ENCODE measurements at places on chromosomes 2 and 18.

DNA sequence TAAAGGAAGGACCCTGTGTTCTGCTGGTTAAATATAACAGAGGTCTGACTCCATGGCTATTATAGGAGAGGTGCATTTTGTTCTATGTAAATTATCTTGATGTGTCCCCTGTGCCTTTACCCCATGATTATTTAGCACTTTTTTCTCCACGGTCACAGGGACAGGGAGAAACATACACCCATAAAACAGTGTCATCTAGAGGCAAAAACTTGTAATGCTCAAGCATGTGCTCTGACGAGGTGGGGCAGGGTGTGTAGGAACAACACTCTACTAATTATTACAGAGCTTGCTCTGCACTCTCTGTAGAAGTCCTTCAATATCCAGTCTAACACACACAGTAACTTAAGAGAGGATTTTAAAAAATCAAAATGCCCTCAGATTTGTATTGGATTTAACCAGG is 187.9 kb downstream of the NEDD4L start:
- DNase-seq, result no peak

- no peak for DNase-seq
These were observed 71.8 kb downstream of the SH3RF3 start for GRCh38 chr2:109200616-109201464.

DNA sequence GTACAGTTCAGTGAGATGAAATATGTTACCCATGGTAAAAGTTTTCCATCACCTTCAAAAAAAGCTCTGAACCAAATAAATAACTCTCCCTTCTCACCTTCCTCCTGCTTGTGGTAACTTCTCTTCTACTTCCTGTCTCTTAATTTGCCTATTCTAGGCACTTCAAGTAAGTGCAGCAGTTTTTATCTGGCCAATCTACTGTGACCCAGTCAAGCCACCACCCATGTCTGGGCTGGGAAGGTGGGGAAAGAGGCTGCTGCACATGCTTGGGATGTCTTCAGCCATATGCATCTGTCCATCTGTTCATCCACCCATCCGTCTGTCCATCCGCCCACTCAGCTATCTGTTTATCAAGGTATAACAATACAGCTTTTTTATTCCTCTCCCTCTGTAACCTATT is 31.6 kb downstream of the ZNF532 start:
- peak; percentile 6 for DNase-seq

DNA sequence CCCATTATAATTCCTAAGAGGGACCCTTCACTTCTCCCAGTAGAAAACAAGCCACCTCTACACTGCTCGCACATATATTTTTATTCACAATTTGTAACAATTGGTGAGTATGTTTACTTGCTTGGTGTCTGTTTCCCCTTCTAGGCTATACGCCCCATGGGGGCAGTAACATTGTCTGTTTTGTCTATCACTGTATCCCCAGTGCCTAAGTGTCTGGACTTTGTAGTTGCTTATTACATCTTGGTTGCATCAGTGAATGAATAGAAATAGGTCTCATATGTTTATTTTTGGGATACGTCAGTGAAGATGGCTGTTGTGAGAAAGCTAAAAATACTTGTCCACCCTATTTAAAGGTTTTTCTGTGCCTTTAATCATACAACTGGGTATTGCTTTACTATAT is 87.4 kb upstream of the ITGB6 start:
- DNase-seq, result no peak

GRCh38 chr2:227415538-227416424 is 28.0 kb upstream of the SCYGR1 start:
- DNase-seq, result peak; percentile 18

DNA sequence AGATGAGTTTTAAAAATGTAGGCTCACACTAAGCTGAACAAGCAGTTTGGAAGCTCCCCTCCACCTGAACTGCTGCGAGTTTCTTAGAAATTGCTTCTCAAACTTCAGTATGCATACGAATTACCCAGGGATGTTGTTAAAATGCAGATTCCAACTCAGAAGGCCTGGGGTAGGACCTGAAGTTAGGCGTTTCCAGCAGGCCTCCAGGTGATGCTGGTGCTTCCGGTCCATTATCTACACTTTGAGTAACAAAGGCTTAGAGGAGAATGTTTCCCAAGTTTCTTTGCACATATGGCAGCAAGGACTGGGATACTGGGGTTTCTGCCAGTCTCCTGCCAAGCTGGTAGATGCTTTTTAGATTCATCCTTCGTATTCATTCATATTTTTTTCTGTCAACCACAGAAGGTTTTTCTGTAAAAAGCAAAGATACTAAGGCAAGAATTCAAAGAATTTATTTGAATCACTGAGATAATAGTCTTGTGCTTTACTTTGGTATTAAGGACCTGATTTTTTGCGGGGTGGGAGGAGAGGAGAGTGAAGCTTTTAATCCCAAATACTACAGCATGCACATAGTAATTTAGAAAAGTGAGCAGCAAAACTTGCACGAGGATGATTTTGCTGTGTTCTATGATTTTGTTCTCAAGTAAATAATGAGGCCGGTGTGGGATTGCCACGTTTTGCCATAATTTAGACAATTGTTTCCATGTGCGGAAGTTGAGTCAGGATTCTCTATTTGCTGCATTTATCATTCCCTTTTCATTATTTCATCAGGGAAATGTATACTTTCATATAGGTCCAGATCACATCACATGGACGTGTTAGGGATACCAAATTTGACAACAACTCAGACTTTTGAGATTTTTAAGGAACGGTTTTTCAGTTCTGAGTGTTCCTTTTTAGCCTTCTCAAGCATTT is 137.6 kb upstream of the SPATS2L start:
- DNase-seq, result no peak

- no peak for DNase-seq
These were observed 439.4 kb downstream of the SPAG16 start for GRCh38 chr2:213723707-213724106.

GRCh38 chr2:60717691-60718090 is 38.4 kb upstream of the PAPOLG start:
- DNase-seq, result no peak

GRCh38 chr2:240069829-240070228 is 16.5 kb upstream of the OR6B3 start:
- no peak for DNase-seq

- DNase-seq, result peak; percentile 44
These were observed 21.7 kb upstream of the EFHD1 start for GRCh38 chr2:232611559-232612218.

GRCh38 chr2:73494031-73494430 is 108.4 kb downstream of the ALMS1 start:
- DNase-seq, result no peak

DNA sequence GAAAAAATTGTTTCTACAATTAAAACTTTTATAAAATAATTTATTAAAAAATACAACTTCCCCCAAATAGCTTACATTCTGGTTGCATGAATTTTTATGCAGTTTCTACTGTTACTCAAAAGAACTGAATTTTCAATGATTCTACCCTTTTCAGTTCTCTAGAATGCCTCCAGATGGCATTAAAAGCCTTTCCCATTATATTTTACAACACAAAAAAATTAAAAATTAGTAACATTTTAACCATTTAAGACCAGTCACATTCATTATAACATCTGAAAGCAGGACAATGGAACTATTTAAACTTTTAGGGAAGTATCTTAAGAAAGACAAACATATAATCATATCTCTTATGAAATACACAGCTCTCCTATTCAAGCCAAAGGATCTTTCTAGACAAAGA is 236.0 kb upstream of the REV1 start:
- no peak for DNase-seq

DNA sequence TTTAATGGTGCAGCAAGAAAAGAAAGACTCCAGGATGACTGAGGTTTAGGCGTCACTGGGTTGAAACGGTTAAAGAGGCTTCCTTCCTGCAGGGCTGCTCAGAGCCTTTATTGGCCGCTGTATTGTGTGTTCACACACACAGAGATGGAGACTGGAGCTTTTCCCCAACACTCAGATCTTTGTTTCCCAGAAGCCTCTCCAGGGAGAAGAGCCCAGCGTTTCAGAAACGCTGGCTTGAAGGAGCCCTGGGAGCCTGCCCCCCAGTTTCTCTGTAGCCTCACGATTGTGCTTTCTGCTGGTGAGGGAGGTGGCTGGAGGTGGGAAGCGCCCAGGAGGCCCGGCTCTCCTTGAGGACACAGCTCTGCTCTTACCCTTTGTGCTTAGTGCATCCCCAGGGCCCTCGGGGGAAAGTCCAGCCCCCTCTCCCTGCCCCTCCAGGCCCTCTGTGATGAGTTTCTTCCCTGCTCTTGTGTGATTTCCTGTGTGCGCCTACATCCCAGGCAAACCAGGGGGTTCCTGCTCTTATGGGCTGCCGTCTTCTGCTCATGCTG is 37.1 kb downstream of the RRM2 start:
- no peak for DNase-seq

DNA sequence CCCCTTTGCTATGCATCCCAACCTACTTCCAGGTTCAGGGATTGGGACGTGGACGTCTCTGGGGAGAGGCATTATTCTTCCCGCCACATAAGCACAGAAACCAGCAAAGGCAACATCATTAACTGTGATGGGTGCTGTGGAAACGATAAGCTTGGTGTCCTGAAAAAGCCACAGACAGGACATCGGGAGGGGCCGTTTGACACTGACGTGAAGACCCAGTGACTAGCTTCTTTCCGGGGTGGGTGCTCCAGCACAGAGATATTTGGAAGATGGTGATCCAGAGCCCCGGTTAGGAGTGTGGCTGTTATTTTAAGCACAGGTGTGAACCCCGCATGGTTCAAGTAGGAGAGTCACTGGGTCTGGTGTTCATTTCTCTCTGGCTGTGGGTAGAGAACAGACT is 163.8 kb upstream of the HDAC4 start:
- DNase-seq, result no peak

GRCh38 chr2:33791625-33792024 is 192.5 kb upstream of the FAM98A start:
- no peak for DNase-seq

DNA sequence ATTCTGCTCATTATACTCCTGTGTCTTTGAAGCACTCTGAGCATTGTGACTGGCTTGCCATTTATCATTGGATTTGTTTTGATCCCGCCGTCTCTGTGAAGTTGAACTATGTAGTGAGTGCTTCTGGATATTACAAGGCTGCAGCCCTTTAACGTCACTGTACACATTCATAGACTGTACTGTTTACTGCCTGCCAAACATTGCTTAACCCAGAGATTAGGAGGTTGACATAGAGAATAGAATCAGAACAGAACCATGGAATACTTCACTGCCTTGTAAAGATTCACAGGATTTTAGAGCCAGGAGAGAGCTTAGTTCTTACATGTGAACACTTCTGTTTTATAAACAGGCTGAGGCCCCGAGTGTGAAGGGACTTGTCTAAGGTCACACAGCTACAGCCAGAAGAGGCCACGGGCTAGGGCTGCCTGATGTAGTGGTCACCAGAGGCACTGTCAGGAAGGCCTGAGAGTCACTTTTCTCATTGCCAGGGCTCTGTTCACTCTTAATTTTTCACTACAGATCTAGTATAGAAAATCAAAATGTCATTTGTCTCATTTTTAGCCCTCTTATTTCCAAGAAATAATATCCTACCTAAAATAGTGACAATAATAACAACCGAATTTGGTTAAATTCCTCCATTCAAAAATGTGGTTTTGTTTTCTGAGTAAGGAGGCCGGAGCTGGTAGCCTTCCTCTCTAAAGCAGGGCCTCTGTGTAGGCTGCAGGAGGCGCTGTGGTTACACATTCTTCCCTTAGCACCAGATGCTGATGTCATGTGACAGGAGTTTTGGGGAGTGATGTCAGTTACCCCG is 87.9 kb downstream of the UGGT1 start:
- DNase-seq, result peak; percentile 59

DNA sequence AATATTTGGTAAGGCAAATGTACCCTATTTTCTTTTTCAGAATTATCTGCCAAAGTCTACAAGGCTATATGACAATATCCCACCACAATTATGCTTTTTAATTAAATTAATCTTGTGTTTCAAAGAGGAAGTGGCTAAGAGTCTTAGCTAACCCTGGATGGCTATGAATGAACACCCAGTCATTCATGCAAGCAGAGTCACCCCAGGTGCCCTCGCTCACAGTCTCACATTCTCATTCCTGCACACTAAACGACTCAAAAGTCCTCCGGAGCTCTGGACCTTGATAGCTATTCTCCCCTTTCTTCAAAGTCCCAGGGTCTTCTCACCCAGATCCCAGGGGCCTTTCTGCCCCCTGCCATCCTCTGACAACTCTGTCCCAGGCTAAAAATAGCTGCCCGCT is 42.1 kb upstream of the MRPL19 start:
- no peak for DNase-seq

DNA sequence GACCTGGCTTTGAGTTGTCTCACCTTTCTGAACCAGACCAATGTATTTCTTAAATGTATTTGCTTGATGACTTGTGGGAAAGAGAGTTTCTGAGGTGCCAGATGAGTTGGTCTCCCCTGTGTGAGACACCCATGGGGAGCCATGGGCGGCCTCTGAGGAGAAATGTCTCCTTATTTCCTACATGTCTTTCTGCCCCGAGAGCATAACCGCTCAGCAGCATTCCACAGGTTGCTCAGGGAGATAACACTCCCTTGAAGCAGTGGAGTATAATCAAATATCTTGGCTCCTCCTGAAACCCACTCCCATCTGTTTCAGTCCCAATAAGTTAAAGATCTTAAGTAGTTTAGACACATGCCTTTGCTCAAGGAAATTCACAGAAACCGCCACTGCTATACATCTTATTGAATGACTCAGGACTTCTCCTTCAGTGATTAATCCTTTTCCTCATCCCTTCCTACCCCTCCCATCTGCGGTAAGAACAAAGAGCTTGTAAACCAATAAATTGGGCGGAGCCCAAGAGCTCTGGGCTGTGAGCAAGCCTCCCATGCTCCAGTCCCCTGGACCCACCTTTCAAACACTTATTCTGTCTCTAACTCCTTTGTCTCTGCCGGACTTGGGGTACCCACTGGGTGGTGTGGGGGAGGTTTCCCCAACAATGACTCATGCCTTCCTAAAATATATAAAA is 285.5 kb upstream of the LRRTM4 start:
- DNase-seq, result no peak

DNA sequence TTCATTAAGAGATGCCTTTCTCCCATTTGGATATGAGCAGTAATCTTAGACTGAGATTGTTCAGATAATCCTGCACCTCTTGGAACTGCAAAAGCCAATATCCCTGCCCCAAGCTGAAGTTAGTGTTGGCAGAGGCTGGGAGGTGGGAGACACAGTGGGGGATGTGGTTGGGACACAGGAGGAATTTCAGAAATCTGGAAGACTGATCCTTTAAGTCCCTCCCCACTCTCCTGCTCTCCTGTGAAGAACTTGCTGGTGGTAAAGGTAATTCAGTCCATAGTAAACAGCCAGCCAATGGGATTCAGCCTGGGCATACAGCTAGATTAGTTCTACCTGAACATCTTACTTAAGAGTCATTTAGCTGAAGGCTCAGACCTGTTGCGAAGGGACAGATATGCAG is 50.0 kb upstream of the TMEM178A start:
- no peak for DNase-seq

DNA sequence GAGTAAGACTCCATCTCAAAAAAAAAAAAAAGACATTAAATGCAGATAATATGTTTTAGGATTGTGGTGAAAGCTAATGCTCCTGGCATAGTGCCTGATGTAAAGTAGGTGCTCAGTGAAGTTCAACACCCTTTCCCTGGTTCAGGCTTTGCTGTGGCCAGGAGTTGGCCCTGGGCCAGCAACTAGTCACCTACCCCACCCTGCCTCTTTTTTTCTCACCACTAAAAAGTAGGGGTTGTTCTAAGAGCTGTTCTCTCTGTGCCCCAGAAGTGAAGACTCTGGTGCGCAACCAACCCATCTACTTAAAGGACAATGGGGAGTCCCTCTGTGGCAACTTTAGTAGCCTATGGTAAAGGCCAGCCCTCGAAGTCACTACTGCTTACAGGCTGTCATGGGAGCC is 75.9 kb downstream of the DNMT3A start:
- peak; percentile 45 for DNase-seq

- DNase-seq, result no peak
These were observed 6.9 kb downstream of the LRRC30 start for GRCh38 chr18:7237673-7238272.

- DNase-seq, result no peak
These were observed 99.9 kb upstream of the FN1 start for GRCh38 chr2:215535741-215536140.
